Lower leg skin (tissue), 4 donors: ENCODE measurements at places on chromosomes 12 and 14.

DNA sequence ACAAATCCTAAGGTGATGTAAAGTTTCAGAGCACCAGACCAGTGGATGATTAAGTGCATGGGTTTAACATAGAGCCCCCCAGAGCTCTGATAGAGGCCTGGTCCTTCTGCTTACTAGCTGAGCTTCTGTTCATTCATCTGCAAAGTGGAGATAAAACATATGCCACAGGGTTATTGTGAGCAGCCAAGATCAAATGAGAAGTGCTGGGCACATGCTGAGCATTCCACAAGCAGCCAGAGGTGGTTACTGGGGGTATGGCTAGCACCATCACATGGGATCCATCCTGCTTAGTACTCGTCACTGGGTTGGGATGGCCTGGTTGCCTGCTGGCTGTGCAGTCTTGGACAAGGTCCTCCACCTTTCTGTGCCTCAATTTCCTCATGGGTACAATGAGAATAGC is 18.0 kb upstream of the SMUG1 start:
- DNase-seq: no peak

GRCh38 chr14:61838661-61839245 is 76.5 kb downstream of the SNAPC1 start:
- DNase-seq: no peak

GRCh38 chr12:114400361-114400811 is 5.6 kb downstream of the TBX5 start:
- no peak for DNase-seq

GRCh38 chr14:100765296-100765695 is 38.6 kb downstream of the DLK1 start:
- no peak for DNase-seq

DNA sequence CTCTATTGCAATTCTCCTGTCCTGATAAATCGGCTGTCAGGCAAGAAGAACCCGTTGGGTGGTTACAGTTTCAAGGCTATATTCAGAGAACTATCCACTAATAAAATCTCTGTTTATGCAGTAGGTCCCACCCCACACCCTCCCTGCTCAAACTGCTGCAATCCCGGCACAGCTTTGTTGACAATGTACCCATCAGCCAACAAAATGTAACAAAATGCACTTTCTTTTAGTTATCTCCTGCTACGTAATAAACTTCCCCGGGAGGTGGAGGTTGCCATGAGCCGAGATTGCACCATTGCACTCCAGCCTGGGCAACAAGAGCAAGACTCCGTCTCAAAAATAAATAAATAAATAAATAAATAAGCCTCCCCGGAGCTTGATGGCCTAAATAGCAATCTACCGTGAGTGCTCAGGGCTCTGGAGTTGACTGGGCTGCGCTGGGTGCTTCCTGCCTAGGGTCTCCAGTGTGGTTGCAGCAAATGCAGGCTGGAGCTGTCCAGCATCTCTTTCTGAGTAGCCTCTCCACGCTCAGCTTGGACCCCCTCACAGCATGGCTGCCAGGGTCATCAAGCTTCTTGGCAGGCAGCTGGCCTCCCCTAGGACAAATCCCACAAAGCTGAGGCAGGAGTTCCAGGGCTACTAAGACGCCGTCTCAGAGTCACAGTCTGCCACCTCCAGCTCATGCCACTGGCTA is 43.2 kb upstream of the FBRSL1 start:
- DNase-seq: no peak

DNA sequence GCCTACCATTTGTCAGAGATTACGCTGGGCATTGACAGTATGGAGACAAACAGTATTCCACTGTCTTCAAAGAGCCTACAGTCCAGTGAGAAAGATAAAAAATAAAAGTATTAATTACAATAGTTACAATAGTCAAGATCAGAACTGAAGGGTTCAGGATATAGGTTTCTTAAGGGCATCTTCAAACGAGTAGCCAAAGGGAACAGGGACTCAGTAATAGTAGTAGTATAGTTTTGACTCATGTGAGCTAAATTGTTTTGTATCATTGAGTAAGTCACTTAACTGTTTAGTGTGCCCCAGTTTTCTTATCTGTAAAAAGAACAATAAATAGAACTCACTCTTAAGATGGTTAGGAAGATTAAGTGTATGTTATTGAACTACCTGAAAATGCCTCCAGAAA is 123.6 kb downstream of the METTL25 start:
- no peak for DNase-seq

GRCh38 chr12:6533653-6533922 is 729 bp upstream of the GAPDH start:
- peak; percentile 95 for DNase-seq

GRCh38 chr12:94714378-94715114 is 64.2 kb upstream of the TMCC3 start:
- DNase-seq: no peak

DNA sequence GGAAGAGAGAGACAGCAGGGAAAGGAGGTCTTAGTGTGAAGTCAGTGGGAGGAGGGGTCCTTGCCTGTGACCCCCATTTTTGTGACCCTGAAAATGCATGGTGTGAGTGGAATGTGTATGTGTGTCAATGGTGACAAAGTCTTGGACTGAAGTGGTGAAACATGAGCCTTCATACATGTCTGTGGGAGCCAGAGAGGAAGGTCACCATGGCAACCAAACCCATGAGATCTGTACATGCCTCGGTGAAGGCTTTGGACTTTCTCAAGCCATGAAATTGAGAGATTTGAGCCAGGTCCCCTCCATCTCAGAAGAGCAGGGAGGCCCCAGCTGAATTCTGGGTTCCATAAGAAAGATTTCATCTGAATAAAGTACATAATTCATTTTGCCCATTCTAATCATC is 108.7 kb downstream of the TTC8 start:
- DNase-seq: peak; percentile 26

DNA sequence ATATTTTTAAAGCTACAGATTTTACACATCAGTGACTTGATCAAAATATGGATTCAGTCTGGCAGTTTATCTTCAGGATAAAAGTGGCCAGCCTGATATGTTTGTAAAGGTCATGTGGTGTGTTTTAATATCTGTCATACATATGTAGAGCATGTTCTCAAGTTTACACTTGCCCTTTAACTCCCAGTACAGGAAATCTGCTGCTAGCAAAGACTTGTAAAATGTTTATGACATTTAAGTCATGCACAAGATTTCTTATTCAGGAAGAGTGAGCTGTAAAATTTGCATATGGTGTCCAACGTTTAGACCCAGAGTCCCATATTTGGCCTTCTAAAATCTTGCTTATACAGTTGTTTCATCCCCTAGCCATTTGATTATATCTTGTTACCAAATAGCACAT is 197.5 kb upstream of the FLRT2 start:
- no peak for DNase-seq

DNA sequence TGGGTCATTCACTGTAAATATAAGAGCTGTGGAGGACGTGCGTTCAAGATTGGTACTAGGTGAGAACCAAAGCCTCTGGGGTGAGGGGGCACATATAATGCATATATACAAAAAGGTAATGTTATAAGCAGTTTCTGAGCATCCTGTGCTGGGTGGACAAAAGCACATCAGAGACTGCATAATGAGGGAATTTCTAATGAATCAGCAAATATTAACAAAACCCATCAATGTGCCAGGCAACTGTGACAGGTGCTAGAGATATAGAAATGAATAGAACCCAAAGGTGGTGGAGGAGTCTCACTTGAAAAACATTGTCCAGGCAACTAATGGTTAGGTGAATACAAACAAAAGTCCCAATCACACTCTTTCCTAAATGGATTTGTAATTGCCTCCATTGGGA is 74.7 kb downstream of the GPR65 start:
- no peak for DNase-seq

DNA sequence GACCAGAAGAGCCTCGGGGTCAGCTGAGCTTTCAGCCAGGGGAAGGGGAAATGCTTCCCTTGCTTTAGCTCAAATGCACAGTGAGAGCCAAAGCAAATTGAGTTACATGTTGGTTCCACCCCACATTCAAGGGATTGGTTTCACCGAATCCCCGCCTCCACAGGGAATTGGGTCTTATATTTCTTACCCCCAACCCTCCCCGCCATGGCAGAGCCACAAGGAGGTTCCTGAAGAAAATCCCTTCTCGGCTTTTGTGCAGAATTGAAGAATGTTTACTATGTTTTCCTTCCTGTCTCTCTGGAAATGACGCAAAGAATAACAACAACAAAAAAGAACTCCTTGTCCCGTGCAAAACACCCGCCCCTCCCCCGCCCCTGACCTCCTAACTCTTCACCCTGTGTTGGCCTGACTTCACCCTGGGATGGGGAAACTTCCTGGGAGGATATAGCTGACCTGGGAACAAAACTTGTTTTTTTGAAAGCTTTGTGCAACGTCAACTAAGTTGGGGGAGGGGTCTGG is 21.9 kb upstream of the CIPC start:
- DNase-seq: peak; percentile 96

- DNase-seq: no peak
Measured at GRCh38 chr14:39974036-39974435, 541.8 kb upstream of the FBXO33 start.

DNA sequence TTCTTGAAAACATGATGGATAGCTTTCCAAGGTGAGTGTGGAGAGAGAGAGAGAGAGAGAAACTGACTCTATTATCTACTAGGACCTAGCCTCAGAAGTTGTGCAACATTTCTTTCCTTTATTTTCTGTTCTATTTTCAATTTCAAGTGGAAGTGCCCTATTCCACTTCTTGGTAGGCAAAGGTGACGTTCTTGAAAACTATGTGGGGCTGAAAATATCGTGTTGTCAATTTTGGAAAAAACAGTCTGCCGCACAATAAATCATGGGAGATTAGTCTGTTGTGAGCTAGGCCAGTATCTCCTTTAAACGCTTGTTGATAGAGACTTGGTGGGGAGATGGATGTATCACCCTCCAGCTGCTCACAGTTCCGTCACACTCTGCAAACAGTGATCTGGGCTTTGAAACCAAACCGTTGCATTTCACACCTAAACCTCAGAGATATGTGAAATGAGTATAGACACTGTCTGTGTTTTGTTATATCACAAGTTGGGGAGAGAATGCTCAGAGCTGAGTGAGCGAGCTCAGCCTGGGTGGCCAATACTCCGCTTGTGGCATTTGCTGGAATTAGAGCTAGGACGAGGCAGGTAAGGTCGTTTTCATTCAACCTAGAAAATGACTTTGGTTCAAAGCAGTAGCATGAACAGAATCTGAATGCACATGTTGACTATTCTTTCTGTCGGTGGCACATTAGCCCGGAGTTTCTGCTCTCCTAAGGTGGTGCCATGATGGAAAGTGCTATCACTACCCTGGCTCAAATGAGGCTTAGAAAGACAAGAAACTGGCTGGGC is 75.1 kb upstream of the ST8SIA1 start:
- DNase-seq: no peak

GRCh38 chr14:38490273-38490672 is 234.4 kb upstream of the CLEC14A start:
- no peak for DNase-seq

DNA sequence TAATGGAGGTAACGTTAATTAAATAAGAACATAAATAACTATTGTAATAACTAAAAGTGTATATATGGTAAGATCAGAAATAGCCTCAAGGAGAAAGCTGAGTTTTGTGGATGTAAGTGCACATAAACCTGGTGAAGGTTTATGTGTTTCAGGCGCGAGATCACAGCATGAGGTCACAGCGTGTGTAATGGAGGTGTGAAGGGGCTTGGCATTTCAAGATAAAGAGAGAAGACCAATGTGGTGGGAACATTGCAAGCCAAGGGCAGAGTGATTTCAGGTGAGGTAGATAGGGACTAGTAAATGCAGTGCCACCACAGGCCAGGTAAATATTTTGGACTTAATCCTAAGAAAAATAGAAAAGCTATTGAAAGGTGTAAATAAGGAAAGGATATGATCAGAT is 21.7 kb upstream of the KICS2 start:
- no peak for DNase-seq

- no peak for DNase-seq
Measured at GRCh38 chr12:122371475-122372045, 50.9 kb downstream of the CLIP1 start.

GRCh38 chr14:100406505-100407131 is 83.5 kb downstream of the SLC25A47 start:
- DNase-seq: no peak

DNA sequence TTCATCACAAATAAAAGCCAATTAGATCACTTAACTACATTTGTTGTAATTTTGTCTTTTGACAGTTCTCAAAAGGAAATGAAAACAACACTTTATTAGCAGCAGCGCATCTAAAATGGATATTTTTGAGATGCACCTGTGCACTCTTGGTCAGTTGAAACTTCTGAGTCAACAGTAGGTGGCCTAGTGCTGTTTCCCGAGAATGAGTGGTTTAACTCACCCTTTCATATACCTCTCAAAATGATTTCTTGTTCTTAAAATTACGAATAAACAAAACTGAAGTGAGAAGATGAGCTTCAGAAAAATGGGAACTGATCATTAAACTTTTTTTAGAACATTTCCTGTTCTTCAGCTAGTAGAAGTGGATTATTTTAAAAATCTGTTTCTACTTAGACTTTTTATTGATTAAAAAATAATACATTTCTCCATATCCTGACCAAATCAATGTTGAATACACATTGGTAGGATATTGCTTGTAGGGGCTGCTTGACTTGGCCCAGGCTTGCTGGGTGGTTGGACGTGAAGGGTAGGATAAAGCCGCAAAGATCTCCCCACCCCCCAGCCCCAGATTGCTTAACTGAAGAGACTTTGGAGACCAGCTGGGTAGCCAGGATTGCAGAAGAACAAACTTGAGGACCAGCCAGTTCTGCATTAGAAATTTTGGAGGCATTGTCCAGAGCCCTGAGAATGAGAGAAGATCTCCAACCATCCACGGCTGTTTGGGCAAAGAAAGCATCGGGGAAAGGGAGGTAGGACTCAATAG is 22.3 kb upstream of the STK38L start:
- no peak for DNase-seq

GRCh38 chr12:32198555-32198954 is 91.9 kb downstream of the BICD1 start:
- DNase-seq: no peak

DNA sequence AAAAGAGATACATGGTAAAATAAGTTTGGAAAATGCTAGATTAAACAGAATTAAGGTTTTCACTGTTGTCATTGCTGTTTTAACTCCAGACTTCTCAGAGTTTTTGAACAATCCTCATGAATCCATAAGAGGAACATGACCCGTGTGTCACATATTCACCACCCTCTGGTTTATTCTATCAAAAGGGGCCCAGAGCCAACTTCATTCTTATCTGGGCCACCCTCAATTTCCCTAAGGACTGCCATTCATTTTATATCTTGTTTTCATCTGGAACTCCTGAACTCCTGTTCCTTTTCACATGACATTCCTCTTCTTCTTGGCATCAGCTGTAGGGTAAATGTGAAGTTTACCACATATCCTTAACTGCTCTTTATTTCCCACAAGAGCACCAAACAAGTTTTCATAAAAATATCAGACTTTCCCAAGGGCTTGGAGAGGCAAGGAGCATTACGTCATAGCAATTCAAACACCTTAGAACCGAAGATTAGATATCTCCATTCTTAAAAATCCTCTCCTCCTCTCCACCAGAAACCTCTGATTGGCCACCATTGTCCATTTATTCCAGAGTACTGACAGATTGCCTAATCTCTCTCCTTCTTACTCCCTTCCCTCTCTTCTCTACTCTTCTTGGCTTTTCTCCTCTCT is 225.2 kb downstream of the SEC23A start:
- no peak for DNase-seq

- no peak for DNase-seq
Measured at GRCh38 chr12:52181746-52182145, 10.1 kb downstream of the KRT80 start.
